ENCODE measurements at places on chromosomes 1 and 21.

DNA sequence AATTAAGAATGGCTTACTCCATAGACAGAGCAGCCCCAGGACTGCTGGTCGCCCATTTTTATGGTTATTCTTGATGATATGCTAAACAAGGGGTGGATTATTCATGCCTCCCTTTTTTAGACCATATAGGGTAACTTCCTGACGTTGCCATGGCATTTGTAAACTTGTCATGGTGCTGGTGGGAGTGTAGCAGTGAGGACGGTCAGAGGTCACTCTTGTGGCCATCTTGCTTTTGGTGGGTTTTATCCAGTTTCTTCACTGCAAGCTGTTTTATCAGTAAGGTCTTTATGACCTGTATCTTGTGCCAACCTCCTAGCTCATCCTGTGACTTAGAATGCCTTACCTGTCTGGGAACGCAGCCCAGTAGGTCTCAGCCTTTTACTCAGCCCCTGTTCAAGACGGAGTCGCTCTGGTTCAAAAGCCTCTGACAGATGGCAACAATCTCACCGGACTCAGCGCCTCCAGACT, 5.2 kb upstream of the AGPAT3 start:
- H3K4me1 ChIP-seq, result peaks cover 20% of the 10 kb centered on the region
- H3K4me3 ChIP-seq, result no peak overlapping the region
- no peak overlapping the region for H3K27ac ChIP-seq
- no peaks in the 10 kb centered on the region for H3K27me3 ChIP-seq
- no peaks in the 10 kb centered on the region for H3K36me3 ChIP-seq

- DNase-seq, result no peak
- no peak overlapping the region for H3K27ac ChIP-seq
- no peaks in the 10 kb centered on the region for H3K36me3 ChIP-seq
Measured at GRCh38 chr1:10873189-10873588, 76.7 kb upstream of the CASZ1 start.

DNA sequence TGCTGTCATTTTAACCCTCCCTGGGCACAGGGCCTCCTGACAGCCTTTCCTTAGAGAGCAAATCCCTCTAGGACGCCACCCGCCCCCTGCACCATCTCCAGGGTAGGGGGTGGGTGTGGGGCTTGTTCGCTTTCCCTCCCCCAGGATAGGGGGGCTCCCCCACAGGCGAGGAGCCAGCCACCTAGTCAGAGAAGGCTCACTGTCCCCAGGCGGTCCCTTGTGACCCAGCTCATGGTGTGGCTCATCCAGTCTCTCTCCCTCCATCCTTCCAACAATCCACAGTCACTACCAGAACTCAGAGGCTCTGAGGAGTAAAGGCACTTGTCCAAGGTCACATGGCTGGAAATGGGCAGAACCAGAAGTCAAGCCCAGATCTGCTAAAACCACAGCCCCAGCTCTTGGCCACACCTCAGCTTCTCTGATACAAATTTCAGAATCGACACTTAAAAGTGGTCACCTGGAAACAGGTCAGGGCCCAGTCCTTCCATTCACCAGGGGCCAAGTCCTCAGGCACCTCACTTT, 89.8 kb downstream of the MRPL37 start:
- H3K4me1 ChIP-seq, result peaks cover 88% of the 10 kb centered on the region
- no peak overlapping the region for H3K4me3 ChIP-seq
- peak overlapping the region; percentile 83 for H3K27ac ChIP-seq
- no peaks in the 10 kb centered on the region for H3K36me3 ChIP-seq
- H3K27me3 ChIP-seq, result no peaks in the 10 kb centered on the region
- no peak for DNase-seq

- DNase-seq, result peak; percentile 13
- no peaks in the 10 kb centered on the region for H3K36me3 ChIP-seq
- no peak overlapping the region for H3K27ac ChIP-seq
- H3K4me1 ChIP-seq, result no peaks in the 10 kb centered on the region
Measured at GRCh38 chr1:92419642-92420041, 67.1 kb downstream of the GFI1 start.

GRCh38 chr1:204818998-204819397, 51.7 kb upstream of the NFASC start:
- H3K4me3 ChIP-seq, result no peak overlapping the region
- no peaks in the 10 kb centered on the region for H3K36me3 ChIP-seq
- no peak for DNase-seq
- H3K4me1 ChIP-seq, result peaks cover 17% of the 10 kb centered on the region
- H3K27me3 ChIP-seq, result no peaks in the 10 kb centered on the region

DNA sequence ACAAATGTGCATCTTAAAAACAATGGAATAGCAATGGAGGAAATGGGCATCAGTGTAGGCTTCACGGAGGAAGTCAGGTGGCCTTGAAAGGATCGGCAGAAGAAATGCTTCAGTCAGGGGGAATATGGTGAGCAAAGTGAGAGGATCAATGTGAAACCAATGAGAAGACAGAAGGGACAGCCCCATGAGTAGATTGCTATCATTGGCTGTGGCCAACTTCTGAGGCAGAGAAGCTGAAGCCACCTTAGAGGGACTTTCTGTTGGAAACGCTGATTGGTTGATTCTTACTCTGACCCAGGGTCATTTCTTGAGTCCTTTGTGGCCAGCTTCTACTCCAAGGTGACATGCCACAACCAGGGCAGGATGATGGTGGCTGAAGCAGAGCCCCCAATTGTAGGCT, 130.7 kb upstream of the ZNF648 start:
- DNase-seq, result no peak
- no peaks in the 10 kb centered on the region for H3K27me3 ChIP-seq
- H3K4me1 ChIP-seq, result peaks cover 7% of the 10 kb centered on the region
- no peak overlapping the region for H3K4me3 ChIP-seq

DNA sequence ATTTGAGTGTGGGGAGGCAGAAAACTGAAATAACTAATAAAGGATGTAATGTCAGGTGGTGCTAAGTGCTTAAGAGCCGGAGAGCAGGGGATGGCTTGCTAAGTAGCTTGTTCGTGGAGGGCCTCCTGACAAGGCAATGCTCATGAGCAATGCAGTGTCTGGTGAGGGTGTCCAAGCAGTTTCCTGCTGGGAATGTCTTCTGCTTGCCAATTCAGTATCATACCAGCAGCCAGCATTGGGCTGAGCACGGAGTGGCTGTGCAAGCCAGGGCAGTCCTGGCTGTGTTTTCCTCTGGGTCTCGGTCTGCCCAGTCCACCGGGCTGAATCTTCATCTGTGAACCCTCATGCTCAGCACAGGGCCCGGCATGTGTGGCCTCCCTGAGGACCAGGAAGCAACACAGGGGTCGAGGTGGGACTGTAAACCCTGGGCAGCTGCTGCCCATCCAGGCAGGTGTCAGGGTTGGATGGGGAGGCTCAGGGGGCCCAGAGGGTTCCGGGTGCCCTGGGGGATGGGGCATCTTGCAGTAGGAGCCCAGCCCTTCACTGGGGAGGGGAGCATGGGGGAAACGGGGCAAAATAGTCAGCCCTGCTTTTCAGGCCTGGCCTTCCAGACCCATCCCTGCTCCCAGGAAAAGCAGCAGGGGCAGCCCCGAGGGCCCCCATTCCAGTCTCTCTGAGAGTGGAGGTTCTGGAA, 27.5 kb downstream of the EDN2 start:
- H3K4me1 ChIP-seq, result peaks cover 17% of the 10 kb centered on the region
- no peaks in the 10 kb centered on the region for H3K36me3 ChIP-seq
- no peak for DNase-seq
- no peak overlapping the region for H3K27ac ChIP-seq
- no peaks in the 10 kb centered on the region for H3K27me3 ChIP-seq

DNA sequence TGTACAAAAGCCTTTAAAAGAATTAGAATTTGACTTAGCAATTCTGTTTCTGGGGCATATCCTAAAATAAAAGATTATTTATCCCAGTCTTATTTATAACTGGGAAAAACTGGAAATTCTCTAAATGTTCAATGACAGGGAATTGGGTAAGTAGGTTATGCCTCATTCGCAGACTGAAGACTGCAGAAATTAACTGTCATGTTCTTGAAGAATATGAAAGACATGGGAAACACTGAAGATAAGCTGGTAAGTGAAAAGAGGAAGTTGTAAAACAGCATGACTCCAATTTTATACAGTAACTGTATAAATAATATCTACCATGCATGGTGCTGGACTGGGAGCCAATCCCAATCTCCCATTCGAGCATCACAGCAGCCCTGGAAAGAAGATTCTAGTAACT, 50.6 kb upstream of the SLC2A1 start:
- H3K27ac ChIP-seq, result no peak overlapping the region
- peaks cover 15% of the 10 kb centered on the region for H3K4me1 ChIP-seq
- no peak overlapping the region for H3K4me3 ChIP-seq
- H3K27me3 ChIP-seq, result no peaks in the 10 kb centered on the region
- H3K36me3 ChIP-seq, result no peaks in the 10 kb centered on the region

DNA sequence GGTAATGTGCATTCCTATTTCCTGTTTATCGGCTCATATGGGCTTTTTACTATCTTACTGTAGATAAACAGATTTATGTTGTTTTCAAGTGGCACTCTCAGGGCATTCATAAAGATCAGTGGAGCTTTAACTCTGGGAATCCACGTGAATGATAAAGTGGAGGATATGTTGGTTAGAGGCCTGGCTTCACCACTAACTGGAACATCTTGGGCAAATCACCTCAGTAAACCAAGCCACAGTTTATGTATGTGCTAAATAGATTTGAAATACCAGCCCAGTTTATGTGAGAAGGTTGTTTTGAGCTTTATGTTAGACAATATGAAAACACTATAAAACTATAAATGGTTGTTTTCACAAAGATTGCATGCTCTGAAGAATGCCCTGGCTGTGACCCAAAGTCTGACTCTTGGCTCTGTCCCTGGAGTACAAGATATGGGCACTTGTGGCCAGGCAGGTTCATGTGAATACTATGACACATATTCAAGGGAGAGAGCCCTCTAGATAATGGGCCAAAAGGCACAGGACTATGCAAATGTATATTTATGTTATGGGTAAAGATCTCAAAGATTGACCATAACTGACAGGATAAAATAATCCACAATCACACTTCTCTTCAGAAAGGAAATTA, 36.7 kb downstream of the FAM163A start:
- no peak for DNase-seq
- no peaks in the 10 kb centered on the region for H3K27me3 ChIP-seq
- H3K36me3 ChIP-seq, result no peaks in the 10 kb centered on the region

DNA sequence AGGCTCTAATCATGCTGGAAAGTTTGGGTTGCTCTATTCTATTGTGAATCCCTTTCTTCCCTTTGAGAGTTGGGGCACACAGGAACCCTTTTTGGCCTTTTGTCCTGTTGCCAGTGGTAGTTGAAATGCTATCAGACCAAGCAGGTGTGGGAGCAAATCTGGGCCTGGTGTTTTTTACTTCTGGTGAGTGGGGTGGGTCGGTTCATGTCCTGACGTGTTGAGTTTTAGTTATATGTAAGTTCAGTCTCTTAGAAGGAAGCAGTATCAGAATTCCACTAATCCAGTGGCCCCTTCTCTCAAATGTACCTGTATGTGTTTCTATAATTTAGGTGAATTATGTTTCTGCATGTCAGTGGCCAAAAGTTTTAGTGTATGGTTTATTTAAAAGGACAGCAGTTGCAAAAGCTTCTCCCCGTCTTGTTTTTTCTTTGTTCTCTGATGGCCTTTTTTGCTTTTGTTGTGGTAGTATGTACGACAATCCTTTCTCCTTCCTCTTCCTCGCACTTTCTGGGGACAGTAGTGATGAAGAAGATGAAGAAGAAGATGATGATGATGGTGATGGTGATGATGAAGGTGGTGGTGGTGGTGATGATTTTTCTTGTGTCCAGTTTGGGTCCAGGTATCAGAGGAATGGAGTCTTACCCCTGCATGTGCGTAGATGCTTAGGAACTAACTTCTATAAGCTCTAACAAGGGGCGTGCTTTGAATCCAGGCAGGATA, 74.2 kb downstream of the UBE4B start:
- H3K27me3 ChIP-seq, result no peaks in the 10 kb centered on the region
- H3K4me3 ChIP-seq, result no peak overlapping the region
- peak overlapping the region; percentile 38 for H3K27ac ChIP-seq
- peaks cover 52% of the 10 kb centered on the region for H3K36me3 ChIP-seq
- DNase-seq, result no peak
- H3K4me1 ChIP-seq, result peaks cover 40% of the 10 kb centered on the region

- no peak for DNase-seq
- peaks cover 23% of the 10 kb centered on the region for H3K4me1 ChIP-seq
- no peaks in the 10 kb centered on the region for H3K27me3 ChIP-seq
- H3K36me3 ChIP-seq, result peaks cover 3% of the 10 kb centered on the region
- peak overlapping the region; percentile 81 for H3K4me3 ChIP-seq
- peak overlapping the region; percentile 78 for H3K27ac ChIP-seq
Measured at GRCh38 chr1:26890467-26890796, 349 bp upstream of the GPN2 start.

DNA sequence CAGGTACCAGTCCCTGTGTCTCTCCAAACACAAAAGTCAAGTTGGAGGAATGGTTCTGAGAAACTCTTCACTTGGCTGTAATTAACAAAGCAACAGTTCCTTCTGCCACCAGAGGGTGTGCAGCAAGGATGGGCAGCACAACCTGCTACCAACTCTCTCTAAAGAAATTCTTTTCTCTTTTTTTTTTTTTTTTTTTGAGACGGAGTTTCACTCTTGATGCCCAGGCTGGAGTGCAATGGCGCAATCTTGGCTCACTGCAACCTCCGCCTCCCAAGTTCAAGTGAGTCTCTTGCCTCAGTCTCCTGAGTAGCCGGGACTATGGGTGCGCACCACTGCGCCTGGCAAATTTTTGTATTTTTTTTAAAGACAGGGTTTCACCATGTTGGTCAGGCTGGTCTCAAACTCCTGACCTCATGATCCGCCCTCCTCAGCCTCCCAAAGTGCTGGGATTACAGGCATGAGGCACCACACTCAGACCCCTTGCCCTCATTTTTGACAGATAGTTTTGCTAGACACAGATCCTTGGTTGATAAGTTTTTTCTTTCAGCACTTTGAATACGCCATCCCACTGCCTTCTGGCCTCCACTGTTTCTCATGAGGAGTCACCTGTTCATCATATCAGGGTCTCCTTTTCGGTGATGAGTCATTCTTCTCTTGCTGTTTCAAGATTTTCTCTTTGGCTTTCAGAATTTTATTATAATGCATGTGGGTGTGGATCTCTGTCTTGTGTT, 12.1 kb upstream of the DEGS1 start:
- peaks cover 29% of the 10 kb centered on the region for H3K4me1 ChIP-seq
- no peak overlapping the region for H3K4me3 ChIP-seq
- H3K27me3 ChIP-seq, result no peaks in the 10 kb centered on the region
- H3K27ac ChIP-seq, result no peak overlapping the region

GRCh38 chr1:65958561-65959350, 166.1 kb downstream of the PDE4B start:
- H3K27ac ChIP-seq, result no peak overlapping the region
- no peaks in the 10 kb centered on the region for H3K36me3 ChIP-seq
- DNase-seq, result no peak
- no peaks in the 10 kb centered on the region for H3K27me3 ChIP-seq
- H3K4me3 ChIP-seq, result no peak overlapping the region
- no peaks in the 10 kb centered on the region for H3K4me1 ChIP-seq

DNA sequence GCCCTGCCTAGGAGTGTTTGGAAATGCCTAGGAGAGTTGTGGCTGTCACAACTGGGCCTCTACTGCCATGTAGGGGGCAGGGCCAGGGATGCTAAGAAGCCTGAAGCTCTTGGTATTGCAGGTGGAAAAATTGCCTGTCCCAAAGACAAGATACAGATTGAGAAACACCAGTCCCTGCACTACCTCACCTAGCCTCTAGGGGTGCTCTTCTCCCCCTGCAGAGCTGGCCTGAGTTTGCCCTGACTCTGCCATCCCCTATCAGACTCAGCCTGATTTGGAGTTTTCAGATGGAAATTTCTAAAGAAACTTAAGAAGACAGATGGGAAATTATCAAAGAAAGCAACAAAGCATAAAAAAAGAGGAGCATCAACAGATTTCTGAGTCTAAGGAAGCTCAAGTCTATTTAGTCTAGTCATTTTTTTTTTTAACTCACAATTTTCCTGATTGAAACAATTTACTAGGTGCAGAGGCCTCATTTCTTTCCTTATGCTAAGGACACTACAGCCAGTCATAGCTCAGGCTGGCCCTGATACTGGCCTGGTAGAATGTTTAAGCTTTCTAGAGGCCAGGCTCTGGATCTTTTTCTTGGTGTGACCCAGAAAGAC, 61.4 kb upstream of the LRRN2 start:
- H3K4me3 ChIP-seq, result no peak overlapping the region
- H3K27ac ChIP-seq, result no peak overlapping the region
- no peak for DNase-seq
- H3K27me3 ChIP-seq, result no peaks in the 10 kb centered on the region
- H3K36me3 ChIP-seq, result no peaks in the 10 kb centered on the region
